CD4-positive, alpha-beta T cell treated with Interleukin-21 for 1 hour (primary cell): ENCODE measurements at places on chromosomes 2 and 18.

GRCh38 chr2:4678927-4679326 lies 975.6 kb downstream of the DCDC2C start:
- DNase-seq = no peak

DNA sequence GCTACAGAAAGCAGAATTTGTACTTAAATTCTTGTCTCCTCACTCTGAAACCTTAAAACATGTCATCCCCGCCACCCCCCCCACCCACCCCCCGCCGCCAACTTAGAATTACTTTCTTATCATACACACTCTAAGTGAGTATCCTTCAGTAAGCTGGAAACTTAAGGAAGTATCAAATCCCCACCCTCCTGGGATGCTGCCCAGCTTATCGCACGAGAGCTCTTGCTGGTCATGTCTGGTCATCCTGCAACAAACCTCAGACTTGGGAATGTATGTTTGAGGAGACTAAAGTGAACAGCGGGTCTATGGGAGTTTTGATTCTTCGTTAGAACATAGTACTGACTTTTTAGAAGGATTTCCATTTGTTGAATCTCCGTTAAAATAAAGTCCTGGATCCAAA lies 203.3 kb downstream of the PTGR3 start:
- DNase-seq = no peak

GRCh38 chr2:19195661-19196060 lies 162.8 kb downstream of the OSR1 start:
- no peak for DNase-seq

DNA sequence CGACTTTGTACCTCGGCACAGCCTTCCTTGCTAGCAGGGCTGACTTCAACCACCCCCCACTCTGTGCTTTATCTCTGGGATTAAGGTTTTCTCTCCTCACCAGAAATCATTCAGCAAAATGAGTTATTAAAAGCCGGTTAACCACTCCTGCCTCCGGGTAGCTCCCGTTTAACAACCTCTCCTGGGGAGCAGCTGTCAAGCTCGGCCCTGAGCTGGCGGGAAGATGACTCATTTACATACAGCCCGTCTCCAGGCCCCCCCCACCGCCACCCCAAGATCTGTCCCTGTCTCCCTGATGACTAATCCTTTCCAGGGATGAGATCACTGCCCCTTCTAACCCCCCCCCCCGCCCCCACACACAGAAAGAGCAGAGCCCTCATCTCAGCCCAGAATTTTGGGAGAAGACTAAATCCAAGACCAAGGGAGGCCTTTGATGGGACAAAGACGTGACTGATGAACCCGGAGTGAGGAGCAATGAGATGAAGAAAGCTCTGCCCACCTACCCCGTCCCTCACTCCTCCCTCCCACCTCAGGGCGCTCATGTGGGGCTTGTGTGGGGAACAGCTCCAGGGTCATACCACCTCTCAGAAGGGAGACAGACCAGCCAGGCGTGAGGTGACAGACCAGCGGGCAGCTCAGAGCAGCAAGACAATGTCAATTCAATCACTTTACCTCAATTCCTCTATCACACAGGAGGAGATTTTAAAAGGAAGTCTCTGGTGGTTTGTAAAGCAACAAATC lies 131.4 kb downstream of the MSH2 start:
- DNase-seq = no peak

- no peak for DNase-seq
Observed at GRCh38 chr2:225998116-225998515, 598.6 kb downstream of the NYAP2 start.

GRCh38 chr2:237669283-237669627 lies 41.9 kb downstream of the LRRFIP1 start:
- no peak for DNase-seq

DNA sequence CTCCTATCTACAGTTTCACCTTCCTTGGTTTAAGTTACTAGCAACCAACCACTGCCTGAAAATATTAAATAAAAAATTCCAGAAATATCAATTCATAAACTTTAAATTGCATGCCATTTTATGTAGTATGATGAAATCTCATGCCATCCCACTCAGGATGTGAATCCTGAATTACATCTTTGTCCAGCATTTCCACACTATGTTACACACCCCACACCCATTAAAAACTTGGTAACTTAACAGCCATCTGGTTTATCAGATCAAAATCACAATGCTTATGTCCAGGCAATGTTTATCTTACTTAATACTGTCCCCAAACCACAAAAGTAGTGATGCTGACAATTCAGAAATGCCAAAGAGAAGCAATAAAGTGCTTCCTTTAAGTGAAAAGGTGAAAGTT lies 21.6 kb downstream of the CUL3 start:
- DNase-seq = no peak

- no peak for DNase-seq
Observed at GRCh38 chr2:184444623-184445223, 153.6 kb upstream of the ZNF804A start.

- DNase-seq = peak; percentile 17
Observed at GRCh38 chr2:44295633-44296359, 20.5 kb downstream of the SLC3A1 start.

DNA sequence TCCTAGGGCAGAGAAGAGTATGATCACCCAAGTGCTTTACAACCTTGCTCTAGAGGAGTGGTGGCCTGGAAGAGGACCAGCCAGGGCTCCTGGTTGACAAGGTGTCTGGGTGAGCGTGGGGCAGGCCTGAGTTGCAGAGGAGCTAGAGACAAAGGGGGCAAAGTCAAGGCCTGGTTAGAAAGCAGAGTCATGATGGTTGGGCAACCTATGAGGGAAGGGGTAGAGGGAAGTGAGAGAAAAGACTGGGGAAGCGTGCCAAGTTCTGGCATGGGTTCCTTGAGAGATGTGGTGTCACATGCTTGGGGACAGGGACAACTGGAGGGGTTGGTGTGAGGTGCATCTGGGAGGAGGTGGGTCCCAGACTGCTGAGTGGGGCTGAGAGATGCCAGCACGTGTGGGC lies 13.5 kb downstream of the ZFP36L2 start:
- DNase-seq = peak; percentile 23

GRCh38 chr2:96822786-96823185 lies 6.7 kb downstream of the CNNM3 start:
- no peak for DNase-seq

DNA sequence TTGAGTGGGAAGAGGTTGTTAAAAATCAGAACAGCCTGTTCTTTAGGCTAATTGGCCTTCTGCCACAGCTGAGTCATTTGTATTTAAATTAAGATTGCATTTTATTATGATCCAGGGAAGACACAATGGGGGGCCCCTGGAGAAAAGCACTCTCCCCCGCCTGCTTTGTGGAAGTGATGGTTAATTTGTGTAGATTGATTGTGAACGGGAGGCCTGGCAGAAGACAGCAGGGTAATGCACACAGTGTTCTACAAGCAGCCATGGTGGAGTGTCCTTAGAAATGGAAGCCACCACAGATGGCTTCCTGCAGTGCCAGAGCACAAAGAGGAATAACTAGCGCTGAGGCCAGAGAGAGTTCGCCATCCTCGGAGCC lies 19.6 kb downstream of the RAMP1 start:
- DNase-seq = no peak

DNA sequence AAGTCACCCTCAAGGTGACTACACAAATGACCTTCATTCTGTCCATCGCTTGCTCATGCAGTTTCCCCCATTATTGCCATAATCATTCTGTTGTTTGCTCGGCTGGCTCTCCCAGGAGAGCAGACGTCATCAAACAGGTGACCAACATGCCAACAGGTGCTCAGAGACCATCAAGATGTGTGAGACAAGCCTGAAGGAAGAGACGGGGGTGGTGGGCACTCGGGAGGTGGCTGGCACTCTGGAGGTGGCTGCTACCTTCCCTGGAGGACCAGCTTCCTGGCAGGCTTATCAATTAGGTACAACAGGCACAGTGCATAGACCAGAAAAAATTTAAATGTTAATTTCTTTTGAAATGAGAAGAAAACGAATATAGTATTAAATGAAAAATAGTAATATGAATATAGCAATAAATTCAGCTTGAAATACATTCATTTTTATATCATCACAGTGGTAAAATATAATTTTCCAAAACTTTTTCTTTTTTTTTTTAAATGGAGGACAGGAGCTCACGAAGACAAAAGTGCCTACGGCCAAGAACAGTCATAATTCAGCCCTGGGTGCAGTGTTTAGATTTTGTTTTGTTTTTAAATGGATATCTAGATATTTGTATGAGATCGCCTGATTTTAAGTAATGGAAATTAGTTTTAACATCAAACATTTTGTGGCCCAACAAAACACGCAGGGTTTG lies 16.9 kb upstream of the HAAO start:
- no peak for DNase-seq

- DNase-seq = no peak
Observed at GRCh38 chr2:15633043-15633970, 41.6 kb downstream of the DDX1 start.

GRCh38 chr2:186422226-186422625 lies 63.8 kb upstream of the ZC3H15 start:
- DNase-seq = no peak

DNA sequence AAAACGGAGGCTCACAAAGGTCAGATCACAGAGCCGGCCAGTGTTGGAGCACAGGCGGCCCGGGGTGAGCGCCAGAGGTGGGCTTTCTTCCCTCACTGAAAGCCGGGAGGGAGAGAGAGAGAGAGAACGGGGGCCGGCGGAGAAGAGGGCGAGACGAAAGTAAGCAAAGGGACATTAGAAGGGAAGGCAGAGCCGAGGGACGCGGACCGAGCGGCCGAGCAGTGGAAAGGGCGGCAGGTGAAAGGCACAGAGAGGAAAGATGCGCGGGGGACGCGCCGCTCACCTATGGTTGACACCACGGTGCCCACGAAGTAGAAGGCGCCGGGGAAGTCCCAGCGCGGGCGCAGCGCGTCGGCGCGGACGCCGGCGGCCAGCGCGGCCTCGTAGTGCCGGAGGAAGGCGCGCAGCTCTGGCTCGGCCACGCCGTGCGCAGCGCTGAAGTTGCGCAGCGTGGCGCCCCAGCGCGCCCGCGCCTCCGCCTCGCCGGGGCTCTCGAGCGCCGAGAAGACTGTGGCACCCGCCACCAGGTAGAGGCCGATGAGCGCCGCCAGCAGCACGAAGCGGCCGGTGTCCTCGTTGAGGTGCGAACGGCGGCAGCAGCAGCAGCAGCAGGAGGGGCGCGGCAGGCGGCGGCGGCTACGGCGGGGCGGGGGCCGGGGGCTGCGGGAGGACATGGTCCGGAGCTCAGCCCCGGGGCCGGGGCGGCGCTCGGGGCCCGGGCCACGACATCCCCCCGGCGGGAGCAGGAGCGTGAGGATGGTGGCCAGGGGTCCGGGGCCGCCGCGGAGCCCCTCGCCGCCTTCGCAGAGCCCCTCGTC lies 166.9 kb downstream of the MSH2 start:
- DNase-seq = no peak

DNA sequence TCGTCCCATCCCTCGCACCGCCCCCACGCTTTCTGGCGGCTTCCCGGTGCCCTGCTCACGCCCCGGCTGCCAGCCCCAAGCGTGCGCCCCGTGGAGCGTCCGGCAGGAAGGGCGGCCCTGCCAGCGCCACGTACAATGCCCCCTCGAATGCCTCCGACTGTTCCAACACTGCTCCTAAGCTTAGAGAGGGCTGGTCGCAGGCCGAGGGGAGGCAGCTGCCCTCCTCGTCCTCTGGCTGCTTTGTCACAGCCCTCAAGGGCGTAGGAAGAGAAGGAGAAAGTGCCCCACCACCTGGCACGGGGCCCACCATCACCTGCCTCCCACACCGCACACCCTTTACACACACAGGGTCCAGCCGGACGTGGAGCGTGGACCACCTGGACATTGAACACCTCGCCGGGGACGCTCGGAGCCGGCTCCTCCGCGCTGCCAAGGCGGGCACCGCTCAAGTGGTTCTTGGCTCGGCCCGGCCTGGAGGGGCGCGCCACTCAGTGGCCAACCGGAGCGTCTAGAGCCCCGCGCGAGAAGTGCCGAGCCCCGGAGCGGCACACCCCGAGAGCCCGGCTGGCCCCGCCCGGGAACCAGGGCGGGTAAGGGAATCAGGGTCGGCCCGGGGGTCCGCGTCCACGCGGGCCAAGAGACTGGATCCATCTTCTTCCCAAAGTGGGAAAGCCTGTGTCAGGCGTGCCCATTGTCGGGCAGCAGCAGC lies 830 bp downstream of the DNER start:
- DNase-seq = no peak

DNA sequence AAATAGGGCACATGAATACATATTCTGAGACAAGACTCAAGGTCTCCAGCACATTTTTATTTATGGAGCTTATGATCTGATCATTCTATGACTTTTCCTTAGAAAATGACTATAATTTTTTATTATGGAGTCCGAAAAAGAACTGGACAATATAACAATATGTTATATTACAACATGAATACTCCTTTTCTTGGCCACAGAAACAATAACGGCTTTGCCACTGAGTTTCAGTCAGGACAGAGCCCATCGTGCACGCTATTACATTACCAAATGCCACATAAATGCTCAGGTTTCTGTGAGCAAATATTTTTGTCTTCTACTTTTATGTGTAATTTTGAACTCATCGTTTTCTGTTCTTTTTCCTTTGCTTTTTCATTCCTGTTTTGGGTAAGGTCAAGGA lies 509.2 kb upstream of the ZEB2 start:
- no peak for DNase-seq

GRCh38 chr18:13270279-13270855 lies 51.8 kb downstream of the LDLRAD4 start:
- DNase-seq = no peak

- DNase-seq = no peak
Observed at GRCh38 chr2:217086038-217086522, 226.2 kb upstream of the TNP1 start.

GRCh38 chr18:62979176-62979575 lies 263.8 kb downstream of the PHLPP1 start:
- no peak for DNase-seq

- no peak for DNase-seq
Observed at GRCh38 chr2:100137866-100138570, 4.4 kb downstream of the AFF3 start.

DNA sequence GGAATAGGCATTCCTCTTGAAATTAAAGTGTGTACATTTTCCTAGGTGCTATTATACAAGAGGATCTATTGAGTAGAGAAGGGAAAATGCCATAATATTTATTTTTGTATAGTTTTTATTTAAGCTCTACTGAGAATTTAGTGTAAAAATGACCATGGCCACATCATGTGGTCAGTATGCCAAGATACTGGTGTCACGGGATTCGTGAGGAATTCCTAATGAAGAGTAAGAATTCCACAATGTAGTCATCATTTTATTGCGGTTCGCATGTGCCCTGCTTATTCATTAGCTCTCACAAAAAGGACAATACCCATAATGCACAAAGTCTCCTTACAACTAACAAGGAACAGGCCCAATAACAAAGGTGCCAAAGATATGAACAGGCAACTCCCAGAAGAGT lies 39.3 kb upstream of the PARD3B start:
- DNase-seq = no peak
